ENCODE measurements at places on chromosomes 3 and 15.

DNA sequence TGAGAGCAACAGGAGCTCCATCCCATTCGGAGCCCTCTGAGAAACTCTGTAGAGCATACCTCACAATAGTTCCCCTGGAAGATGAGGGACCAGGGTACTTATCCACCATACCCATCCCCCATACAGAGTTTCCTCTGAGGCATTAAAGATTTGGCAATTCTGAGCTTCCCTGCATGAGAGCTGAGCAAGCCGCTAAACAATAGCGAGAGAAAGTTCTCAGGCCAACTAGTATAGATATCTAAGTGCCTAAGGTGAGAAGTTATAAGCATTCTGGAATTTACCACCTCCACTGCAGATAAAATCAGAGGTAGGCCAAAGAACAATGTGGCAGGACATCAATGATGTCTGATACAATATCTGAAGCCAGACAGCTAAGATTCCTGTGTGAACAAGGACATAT is 129.1 kb upstream of the MBNL1 start:
- DNase-seq, result no peak

DNA sequence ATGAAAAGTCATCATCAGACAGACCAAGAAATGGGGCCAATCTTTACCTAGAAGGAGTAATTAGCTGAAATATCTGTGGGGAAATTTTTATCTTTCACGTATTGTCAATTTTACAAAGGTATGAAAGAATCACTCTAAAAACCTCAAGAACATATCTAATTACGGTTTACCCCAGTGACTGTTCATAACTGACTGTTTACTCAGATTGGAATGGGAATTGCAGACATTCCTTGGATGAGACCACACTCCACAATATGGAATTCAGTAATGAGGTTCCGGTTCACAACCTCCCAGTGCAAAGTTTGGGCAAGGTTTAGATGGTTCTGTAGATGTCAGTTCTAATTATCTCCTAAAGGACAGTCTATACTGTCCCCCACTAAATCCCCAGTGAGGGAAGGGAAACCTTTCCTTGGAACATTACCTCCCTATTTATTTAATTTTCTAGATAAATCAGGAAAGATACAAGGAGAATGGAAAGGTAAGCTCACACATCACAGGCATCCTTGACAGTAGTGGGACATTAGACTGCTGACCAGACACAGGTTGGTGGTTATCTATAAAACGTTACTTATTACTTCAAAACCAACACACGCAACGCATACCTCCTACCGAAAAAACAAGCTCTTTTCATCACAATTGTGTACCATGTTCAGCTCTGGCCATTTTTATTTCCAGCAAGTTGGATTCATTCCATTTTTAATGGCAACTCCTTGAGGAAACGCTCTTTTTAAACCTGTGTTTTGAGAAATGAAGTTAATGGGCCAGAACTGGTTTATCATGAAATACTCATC is 129.9 kb downstream of the RORA start:
- no peak for DNase-seq

DNA sequence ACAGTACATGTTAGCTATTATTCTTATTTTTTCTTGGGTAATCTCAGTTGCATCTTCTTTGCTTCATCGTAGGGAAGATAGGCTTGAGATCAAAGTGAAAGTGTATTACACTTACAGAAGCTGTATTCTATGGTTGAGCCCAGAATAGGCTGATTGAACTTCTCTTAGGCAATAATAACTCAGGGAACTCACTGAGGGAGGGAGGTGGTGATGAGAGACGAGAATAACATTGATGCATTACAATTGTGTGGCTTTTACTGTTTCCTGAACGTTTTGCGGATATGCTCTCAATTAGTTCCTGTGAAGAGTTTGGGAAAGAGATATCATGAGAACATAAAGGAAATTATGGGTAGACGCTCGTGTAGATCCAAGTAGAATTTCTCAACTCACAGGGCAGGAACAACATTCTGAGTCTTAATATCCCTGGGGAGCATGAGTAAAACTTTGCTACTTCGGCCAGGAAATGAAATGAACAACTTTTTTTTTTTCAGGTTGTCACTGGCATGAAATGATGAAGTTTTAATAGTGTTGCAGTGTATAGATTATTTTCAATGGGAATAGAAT is 302.2 kb downstream of the TUSC7 start:
- DNase-seq, result no peak

DNA sequence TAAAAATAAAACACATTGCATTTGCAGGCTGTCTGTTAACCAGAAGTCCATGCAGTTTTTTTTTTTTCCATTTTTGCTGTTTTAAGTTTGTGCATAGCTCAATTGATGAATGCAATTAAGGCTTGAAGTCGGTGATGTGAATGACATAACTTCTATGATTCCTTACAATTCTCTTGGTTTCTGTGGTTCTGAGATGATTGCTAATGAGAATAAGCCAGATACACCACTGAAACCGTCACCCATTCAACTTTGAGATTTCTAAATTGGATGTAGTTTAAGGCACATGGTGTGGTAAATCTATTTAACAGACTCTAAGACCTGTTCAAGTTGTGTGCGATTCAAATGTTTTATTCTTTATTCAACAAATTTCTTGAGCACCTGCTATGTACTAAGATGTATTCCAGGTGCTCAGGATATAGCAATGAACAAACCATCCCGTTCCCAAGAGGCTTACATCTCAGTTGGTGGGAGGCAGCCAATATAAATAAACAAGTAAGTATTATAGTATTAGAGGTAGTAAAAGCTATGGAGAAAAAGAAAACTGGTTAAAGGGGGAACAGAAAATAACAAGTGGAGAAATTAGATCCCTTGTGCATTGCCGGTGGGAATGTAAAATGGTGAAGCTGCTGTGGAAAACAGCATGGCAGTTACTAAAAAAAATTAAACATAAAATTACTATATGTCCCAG is 4.0 kb downstream of the ITPR1 start:
- no peak for DNase-seq

GRCh38 chr15:85580879-85581278 is 200.5 kb downstream of the AKAP13 start:
- no peak for DNase-seq

DNA sequence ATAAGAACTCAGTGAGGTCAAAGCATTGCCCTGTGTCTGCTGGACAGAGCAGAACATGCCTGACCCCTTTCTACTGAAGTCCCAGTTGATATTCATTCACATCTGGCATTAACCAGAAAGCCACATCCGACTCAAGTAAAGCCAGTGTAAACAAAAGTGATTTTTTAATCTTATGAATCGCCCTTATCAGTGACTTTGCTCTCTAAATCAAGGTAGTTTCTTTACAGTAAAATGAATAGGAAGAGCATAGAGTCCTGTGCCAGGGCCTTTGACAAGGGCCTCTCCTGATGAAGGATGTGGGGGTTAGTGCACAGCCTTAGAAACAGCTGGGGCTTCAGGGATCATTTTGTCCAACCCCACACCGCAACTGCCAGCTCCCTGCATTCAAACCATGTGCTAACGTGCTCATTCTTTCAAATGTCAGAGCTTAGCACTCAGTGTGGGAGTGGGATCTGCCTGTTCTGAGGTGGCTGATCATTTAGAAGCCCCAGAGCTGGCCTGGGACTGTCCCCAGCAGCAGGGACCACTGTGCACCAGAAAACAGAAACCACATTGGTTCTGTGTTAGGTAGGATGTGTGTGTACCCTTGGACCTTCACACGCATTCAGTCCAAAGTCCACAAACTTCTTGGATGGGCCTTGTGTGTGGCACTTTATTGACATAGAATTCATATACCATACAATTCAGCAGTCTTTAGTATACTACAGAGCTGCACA is 55.3 kb downstream of the CCR4 start:
- DNase-seq, result no peak

DNA sequence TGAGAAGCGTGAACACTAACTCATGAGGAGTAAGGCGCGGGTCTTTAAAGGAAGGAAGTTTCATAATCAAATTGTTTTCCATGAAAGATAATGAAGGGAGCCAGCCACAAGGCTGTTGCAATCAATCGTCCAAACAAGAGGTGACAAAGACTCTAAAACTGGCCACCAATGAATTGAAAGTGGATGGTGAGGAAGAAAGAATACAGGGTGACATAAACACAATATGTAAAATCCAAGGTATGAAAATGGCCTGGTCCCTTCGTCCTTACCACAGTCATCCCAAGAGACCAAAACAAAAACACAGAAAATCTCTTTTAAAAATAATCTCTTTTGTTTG is 12.0 kb downstream of the CD86 start:
- DNase-seq, result no peak

- DNase-seq, result no peak
Measured at GRCh38 chr15:67178569-67179210, 75.8 kb downstream of the AAGAB start.

DNA sequence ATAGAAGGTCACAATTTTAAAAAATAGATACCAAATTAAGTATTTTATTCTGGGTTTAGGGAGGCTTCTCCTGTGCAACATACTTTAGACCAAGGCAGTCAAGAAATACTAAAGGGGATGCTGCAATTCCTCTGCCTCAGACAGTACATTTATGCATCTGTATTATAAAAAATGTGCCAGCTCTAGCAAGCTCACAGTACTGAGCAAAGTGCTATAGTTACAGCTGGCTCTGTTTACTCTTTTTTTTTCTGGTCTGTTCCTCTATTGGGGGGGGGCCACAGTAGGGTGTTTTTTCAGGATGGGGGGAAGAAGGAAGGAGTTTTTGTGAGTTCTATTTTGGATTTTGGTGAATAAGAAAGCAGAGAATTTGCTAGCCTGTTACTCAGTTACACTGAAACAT is 185.0 kb downstream of the TIGIT start:
- DNase-seq, result no peak

- peak; percentile 6 for DNase-seq
Measured at GRCh38 chr15:100981086-100981485, 61.9 kb downstream of the LRRK1 start.

GRCh38 chr3:46737329-46737731 is 19.7 kb upstream of the PRSS50 start:
- peak; percentile 11 for DNase-seq

GRCh38 chr3:22671848-22672247 is 531.3 kb upstream of the UBE2E2 start:
- DNase-seq, result no peak

DNA sequence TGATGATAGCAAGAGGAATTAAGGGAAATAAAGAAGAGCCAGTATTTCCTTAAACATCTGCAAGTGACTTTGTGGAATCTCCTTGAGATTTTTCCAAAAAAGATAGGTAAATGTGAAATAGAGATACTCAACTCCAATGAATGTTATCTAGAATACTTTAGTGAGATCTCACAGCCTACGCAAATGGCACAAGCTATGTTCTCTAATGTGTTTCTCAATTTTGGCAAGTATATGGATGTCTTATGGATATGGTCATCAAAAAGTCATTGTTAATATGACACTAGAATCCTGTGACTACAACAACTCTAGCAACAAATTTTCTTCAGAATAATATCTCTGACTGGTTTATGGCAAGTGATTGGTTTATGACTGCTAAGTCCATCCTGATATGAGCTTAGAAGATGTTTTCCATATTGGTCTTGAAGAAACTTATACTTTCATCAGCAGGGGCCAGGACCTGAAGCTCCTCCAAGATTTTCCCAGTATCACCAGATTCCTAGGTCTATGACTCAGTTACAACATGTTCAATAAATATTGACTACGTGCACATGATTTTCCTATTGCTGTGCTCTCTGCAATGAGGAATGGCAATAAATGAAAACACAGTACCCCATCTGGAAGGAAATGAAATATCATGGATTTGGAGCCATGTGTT is 170.9 kb upstream of the THBS1 start:
- DNase-seq, result no peak

GRCh38 chr15:52031556-52031955 is 12.5 kb downstream of the MAPK6 start:
- DNase-seq, result no peak

- peak; percentile 53 for DNase-seq
Measured at GRCh38 chr3:100709842-100710260, 557 bp downstream of the TFG start.

- DNase-seq, result no peak
Measured at GRCh38 chr3:8239095-8239494, 262.5 kb upstream of the LMCD1 start.

- DNase-seq, result no peak
Measured at GRCh38 chr3:190694335-190695001, 168.0 kb downstream of the GMNC start.

DNA sequence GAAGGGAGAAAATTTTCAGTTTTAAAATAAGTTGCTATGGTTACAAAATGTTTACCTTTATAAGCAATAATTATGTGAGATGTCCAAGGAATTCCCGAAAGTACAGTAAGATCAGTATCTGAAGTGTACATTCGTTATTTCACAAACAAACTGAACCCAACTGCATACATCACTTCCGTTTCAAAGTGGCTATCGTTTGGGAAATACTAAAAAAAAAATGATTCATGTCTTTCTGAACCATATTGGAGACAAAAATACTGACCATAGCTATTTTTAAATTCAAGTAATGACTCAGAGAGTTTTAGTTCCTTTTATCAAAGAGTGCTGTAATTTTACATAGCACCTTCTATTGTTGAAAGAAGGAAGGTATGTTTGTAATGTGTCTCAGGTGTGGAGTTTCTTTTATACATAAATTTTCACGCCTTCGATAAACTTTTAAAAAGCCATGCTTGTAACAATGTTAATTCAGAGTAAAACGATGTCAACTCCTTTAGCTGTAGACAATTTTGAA is 8.0 kb upstream of the ANKRD28 start:
- DNase-seq, result no peak

DNA sequence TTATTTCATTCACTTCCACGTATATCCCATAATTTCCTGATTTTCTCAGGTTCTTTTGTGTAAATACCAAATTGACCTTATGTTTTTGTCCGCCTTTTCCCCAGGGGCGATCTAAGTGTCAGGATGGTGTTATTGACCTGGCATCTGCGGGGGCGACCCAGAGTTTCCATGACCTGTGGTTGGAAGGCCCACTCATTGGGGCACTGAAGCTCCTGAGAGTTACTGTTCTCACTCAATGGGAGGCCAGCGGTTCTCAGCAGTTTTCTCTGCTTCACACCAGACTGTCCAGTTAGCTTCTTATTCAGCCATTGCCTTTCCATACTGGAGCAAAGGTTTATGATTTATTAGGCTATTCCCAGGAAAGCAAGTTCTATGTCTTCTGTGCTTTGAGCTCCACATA is 53.3 kb downstream of the B3GALNT1 start:
- no peak for DNase-seq

DNA sequence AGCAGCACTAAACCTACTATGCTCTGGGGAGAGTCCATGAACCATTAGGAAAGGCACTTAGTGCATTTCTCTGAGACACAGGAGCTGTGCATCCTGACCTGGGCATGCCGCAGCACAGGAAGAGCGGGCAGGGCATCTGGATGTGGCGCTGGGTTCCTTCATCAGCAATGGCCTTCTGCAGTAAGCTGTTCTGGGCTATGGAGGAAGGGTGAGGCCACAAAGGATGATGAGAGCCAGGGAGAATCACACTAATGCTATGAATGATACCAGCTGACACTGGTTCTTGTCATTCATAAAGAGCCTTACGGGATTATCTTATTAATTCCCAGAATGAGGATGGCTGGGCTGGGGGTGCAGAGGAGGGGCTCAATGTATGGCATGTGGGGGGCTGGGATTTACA is 12.7 kb upstream of the SCN10A start:
- DNase-seq, result no peak
